Stomach (tissue), 19 donors: ENCODE measurements at places on chromosomes 16 and 17. TPM values are rescaled to one million over a fixed set of nuclear protein-coding genes. Genes with fewer than 3 reads are reported as not detected.

The CHST6 gene
- total RNA-seq: not detected

The KRTAP3-2 gene
- total RNA-seq: not detected

DNA sequence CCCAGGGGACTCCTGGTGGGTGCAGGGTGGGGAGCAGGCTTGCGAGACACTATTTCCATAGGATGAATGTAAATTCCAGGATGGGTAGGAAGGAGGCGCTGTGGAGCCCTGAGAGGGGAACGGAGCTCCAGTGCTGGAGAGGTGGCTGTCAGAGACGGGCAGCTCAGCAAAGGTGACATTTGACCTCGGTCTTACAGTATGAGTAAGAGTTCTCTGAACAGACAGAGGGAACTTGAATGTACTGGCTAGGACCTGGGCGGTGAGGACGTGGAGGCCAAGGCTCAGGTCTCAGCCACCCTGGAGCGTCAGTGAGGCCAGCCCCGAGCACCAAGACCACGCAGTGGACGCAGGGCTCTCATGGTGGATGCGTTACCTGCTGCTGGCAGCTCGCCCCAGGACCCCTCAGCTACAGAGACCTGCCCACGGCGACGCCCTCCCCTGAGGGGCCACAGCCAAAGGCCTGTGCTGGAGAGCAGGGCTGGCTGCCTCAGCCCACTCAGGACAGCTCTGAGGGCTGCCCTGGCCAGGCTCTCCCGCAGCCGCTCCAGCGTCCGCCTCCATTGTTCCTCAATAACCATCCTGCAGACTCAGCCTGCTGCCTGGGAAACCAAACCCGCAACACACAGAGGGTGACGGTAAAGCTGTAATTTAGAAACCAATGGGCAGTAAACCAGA lies 65.9 kb upstream of the TNRC6C start:
- DNase-seq: no peak
- H3K36me3 ChIP-seq: no peaks in the 10 kb centered on the region
- no peak overlapping the region for H3K27ac ChIP-seq
- H3K27me3 ChIP-seq: no peaks in the 10 kb centered on the region
- peaks cover 9% of the 10 kb centered on the region for H3K4me1 ChIP-seq

DNA sequence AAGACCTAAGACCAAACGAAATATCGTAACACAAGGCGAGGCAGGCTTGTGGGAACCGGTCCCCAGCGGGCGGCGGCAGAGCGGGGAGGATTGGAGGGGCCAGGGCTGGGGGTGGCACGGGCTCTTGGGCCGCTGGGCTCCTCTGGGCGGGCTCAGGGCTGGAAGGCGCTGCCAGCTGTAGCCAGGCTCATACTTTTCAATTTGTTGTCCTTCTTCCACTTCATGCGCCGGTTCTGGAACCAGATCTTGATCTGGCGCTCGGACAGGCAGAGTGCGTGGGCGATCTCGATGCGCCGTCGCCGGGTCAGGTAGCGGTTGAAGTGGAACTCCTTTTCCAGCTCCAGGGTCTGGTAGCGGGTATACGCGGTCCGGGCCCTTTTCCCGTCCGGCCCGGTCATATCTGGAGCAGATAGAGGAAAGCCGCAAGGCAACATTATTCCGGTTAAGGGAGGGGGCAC lies 1.5 kb downstream of the HOXB5 start:
- H3K27ac ChIP-seq: peak overlapping the region; percentile 95
- peak overlapping the region; percentile 52 for H3K4me3 ChIP-seq

DNA sequence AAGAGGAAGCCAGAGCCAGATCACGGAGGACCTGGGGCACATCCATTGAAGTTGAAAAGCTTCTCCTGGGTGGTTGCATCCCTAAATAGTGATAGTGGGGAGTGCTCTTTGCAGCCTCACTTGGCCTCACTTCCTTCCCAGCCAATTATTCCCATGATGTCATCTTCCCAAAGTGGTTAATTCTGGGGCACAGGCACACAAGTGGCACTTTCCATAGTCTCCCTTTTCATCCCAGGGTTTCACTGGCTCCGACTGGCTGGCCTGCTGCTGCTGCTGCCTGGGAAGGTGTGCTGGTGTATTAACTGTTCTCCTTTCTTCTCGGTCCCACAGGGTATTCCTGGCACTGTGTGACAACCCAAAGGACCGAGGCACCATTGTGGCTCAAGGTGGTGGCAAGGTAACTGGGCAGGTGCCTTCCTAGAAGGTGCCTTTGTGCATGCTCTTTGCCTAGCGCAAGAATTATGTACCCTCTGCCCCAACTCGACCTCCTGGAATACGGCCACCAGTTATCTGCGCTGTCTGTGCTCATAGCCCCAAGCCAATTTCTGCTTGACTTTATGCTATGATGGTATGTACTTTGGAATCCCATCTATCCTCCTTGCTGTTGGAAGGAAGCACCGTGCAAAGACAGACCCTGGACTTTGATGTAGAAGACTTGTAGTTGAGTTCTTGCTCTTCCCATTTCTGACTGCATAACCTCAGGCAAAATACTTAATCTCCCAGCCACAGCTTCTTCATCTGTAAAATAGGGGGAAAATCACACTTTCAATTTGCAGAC lies 18.4 kb downstream of the SLC35G3 start:
- H3K27ac ChIP-seq: no peak overlapping the region
- H3K4me3 ChIP-seq: no peak overlapping the region
- H3K4me1 ChIP-seq: no peaks in the 10 kb centered on the region
- no peaks in the 10 kb centered on the region for H3K36me3 ChIP-seq
